NCI-H774 (cell line): ENCODE measurements at places on chromosomes 5 and 9.

DNA sequence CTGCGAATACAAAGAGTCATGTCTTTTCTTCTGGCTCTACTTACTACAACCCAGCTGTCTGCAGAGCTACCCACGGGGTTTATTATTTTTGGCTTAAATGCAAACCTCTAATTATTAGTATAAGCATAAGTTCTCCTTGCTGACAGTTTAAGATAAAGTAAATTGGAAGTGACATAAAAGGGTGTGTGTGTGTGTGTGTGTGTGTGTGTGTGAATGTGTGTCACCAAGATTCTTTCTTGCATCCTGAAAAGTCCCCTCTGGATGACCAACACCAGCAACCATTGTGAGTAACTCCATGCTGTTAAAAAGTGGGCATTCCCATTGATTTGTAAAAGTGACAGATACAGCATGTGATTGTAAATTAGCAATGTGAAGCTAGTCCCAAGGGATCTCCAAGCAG, 803.8 kb upstream of the ZNF608 start:
- no peak for DNase-seq

DNA sequence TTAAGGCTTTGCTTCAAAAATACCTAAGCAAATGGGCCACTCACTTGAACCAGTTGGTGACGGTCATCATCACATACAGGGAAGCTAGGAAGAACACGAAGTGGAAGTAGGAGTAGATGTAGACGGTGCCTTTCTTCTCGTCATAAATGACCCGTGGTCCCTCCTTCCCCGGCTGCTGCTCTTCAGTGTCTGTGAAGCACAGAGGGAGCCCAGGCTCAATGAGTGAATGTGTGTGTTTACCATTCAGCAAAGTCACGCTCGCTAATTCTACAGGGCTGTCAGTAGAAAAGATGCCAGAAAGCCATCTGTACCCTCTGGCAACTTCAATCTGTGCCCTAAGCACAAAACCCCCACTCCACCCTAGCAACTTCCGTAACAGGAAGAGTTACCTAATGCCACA, 109.8 kb downstream of the SERINC5 start:
- DNase-seq, result no peak

DNA sequence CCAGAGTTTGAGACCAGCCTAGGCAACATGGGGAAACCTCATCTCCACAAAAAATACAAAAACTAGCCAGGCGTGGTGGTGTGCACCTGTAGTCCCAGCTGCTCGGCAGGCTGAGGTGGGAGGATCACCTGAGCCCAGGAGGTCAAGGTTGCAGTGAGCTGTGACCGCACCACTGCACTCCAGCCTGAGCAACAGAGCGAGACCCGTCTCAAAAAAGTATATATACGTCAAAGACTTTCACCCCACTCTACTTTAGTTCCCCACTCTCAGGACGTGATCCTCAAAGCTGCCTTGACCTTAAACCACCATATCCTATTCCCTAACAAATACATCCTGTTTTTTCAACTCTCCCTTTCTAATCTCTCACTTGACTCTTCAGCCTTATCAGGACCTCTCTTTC, 41.0 kb downstream of the PCDHGC5 start:
- no peak for DNase-seq

DNA sequence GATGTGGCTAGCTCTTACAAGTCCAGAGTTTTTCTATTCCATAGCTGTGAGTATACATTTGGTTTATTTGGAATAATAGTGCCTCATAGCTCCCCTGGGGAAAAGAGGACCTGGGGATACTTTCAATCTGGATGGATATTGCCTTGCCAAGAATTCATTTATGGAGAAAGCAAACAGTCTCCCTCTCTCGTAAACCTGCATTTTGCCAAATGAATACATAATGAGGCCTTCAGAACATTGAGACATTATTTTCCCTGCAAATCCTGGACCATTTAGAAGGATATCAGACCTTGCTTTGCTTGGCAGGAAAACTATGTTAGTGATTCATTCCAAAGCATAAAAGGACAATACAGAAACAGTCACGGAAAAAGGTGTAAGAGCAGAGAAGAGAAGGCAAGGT, 569.6 kb upstream of the BRINP1 start:
- DNase-seq, result no peak

GRCh38 chr9:97536480-97536879, 35.0 kb downstream of the TMOD1 start:
- no peak for DNase-seq

- no peak for DNase-seq
These were observed 5.5 kb upstream of the FGD3 start for GRCh38 chr9:92941861-92942260.

DNA sequence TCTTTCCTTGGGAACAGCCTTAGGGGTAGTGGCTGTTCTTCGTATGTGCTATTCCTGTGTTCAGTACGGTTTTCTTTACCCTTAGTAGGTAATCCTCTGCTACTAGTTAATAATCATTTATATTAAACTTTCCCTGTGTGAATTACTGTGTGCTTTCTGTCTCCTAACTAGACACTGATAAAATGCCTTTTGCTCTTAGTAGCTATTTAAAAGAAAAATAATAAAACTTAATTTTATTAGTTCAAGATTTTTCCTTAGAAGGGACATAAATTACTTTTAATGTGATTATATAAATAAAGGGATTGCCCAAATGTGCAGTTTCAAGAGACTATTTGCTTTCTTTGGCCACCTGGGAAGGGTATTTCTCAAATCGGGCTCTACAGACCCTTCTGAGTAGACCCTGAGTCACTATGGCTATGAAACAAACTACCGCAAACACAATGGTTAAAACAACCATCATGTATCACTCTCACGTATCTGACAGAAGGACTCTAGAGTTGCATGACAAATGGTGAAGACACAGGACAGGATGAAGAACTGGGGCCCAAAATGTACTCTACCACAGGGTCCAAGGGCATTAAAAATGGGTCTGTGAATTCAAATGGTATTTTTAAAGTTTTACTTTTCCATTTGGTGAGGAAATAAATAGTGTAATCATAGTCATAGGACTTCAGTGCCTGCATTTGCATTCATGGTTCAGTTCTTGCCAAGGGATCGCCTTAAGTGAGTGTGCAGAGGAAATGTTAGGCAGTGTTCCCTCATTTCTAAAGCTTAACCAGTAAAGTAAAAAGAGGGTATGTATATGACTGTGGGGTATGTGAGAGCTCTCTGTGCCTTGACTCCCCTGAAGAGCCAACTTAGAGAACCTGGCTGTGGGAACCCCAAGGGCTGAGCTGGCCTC, 97.0 kb downstream of the TSSK1B start:
- DNase-seq, result no peak

DNA sequence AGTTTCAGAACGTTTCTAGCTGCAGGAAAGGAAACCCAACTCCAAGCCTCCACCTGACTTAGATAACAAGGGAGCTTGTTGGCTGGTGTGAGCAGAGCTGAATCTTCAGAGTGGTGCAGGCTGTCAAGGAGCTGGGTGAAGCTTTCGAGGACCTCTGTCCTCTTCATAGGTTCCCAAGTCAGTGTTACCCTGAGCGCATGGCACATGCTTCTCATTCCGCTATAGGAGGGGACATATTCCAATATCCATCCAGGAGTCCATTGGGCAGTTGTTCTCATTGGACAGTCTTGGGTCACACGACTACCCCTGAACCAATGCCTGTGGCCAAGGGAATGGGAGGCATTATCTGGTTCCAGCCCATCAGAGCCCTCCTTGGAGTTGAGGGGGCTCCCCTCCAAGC, 50.3 kb downstream of the DUSP1 start:
- no peak for DNase-seq

DNA sequence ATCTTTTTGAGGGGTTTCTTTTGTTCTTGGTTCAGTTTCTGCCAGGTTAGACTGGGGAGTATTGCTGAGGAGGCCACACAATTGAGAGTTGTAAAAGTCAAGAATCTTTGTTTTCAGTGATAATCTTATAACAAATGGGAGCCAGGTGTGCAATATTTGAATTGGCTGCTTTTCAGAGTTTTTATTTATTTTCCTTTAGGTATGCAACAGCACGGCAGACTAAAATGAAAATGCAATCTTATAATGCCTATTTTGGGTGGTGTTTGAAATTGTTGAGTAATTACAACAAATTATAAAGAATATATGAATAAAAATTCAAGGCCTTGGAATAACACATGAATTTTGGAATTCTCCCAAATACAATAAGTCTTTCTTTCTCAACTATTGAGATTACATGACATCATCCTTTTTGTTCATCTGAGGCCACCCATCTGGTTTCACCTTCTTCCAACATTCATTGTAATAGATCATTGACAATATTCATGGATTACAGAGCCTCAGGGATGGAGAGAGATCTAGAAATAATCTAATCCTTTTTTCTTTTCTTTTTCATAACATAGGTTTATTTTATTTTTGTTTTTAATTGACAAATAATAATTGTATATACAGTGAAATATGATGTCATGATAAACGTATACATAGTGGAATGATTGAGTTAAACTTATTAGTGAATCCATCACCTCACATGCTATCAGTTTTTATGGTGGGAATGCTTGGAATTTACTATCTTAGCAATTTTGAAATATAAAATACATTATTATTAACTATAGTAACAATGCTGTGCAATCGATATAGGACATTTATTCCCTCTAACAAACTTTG, 1061.0 kb downstream of the NR2F1-AS1 start:
- DNase-seq, result peak; percentile 89

GRCh38 chr9:129242971-129243561, 65.0 kb upstream of the IER5L start:
- DNase-seq, result no peak

DNA sequence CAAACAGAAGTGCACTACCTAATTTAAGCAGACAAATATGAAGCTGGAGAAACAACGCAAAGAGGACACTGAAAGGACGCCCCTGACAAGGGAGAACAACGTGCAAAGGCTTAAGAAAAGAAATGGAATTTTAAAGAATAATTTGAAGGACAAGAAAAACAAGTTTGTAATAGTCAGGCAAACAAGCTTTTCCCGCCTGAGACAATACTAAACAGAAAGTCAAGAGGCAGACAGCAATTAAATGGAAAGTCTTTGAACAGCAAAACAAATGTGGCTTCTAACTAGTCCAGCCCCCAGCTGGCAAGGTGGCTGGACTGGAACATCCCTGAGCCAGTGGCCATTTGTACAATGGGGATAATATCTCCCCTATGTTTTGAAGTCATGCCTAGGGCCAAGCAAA, 63.3 kb downstream of the SIL1 start:
- DNase-seq, result peak; percentile 17

DNA sequence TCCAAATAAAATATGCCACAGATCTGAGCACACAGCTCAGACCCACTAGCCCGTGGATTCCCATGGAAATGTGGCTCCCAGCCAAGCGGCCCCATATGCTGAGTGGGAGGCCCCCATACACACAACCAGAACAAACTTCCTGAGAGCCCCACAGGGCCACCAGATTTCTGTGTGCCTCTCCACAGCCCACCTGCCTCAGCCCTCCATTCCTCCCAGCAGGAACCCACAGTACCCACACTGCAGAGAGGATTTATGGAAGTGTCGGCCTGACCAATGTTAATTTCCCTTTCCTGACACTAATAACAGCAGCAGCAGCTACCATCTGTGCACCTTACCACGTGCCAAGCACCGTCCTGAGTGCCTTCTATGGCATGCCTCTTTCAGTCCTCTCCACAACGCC, 99.3 kb upstream of the SPOCK1 start:
- no peak for DNase-seq

DNA sequence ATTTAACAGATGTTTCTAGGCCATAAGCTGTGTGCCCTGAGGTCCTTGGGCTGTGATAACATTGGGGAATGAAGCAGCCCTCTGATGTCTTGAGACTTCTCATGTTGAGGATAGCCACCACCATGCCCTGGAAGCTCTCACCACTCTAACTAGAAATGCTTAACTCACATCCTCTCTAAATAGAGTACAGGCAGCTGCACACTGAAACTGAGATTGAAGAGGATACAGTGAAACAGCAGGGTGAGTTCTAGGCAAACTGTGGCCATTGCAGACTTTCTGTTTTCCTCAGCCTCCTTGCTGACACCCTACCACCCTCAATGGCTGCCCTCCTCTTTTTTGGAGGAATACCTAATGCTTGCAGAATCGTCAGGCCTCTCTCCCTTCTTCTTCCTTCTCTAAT, 22.4 kb downstream of the UTP15 start:
- no peak for DNase-seq

DNA sequence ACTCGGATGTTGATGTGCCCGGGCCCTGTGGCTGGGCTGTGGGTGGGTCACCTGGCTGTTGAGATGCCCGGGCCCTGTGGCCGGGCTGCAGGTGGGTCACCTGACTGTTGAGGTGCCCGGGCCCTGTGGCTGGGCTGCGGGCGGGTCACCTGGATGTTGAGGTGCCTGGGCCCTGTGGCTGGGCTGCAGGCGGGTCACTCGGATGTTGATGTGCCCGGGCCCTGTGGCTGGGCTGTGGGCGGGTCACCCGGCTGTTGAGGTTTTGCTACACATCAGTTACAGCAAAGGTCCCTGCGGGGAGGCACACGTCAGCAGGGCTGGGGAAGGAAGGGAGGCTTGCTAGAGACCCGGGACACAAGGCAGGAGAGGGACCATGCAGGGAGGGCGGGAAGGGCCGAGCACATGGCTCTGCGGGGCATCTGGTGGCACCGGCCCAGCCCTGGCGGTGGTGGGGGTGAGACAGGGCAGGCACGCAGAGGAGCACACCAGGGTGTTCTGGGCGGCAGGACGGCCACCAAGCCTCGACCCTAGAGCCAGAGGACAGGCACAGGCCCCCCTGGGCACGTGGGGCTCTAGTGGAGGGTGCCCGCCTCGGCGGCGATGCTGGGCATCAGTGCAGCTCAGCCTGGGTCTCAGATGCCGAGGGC, 35.4 kb downstream of the PNPLA7 start:
- no peak for DNase-seq

DNA sequence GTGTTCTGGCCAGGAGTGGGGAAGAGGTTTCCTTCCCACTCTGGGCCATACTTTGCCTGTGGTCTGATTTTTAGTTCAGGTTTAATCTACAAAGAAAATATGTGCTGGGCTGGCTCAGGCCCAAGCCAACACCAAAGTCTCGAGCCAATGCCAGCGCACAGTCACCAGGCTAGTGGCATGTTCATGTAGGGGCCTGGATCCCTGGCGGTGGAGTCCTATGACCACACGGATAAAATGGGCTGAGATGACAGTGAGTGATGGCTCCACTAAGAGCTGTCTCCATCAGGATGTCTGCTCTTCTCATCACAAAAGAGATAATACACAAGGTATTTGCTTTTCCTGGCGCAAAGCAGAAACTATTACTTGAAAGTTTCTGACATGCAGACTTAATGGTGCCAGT, 92.9 kb upstream of the PTPN3 start:
- DNase-seq, result no peak
